ENCODE measurements at places on chromosomes 16 and 17. TPM values are rescaled to one million over a fixed set of nuclear protein-coding genes. Genes with fewer than 3 reads are reported as not detected.

- DNase-seq, result no peak
These were observed 8.7 kb downstream of the GRB2 start for GRCh38 chr17:75396796-75397195.

- DNase-seq, result no peak
These were observed 5.2 kb downstream of the EPN2 start for GRCh38 chr17:19242323-19242722.

DNA sequence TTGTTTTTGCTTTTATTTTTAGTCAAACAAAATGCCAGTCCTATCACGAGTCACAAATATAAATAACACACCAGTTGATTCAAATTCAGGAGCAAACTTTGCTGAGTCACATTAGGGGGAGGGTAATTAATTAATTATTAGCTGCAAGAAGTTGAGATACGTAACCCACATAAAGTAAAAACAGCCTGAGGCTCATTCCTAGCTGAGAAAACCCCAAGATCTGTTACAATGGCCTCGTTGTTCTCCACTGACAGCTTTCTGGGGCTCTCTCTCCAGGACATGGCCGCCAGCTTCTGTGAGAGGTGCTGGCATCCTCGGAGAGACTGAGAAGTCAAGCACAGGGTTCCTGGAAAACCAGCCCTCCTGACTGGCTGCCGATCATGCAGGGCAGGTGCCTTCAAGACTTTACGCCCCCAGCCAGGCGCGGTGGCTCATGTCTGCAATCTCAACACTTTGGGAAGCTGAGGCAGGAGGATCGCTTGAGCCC is 11.1 kb downstream of the RAB40B start:
- DNase-seq, result no peak

GRCh38 chr17:34566873-34567272 is 12.5 kb upstream of the TMEM132E start:
- DNase-seq, result no peak

DNA sequence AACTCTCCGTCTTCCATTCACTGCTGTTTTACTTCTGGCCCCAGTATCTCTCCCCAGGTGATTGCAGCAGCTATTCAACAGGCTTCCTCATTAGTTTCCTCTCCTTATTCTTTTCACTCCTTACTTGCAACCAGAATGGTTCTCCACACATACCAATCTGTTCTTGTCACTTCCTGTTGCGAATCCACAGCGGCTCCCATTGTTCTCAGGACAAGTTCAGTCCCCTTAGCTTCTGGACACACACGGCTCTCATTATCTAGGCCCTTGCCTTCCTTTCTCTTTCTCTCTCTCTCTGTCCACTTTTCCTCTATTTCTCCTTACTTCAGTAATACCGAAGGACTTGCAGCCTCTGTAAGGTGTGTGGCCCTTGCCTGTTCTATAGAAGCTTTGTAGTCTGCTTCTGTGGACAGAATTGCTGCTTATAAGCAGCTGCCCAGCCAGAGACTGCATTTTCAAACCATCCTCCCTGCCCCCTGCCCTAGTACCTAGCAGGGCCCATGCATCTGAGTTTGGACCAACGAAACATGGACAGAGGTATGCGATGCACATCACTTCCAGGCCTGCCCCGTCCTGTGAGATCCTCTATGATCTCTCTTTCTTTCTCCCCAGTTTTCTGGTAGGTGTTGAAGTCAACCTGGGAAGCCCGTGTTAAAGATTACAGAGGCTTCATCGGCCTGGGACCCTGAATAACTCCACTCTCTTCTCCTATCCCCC is 45.7 kb downstream of the VAT1L start:
- no peak for DNase-seq

- no peak for DNase-seq
These were observed 215.6 kb downstream of the GRIN2A start for GRCh38 chr16:9966569-9967157.

- no peak for DNase-seq
These were observed 65.4 kb upstream of the B4GALNT2 start for GRCh38 chr17:49067163-49067562.

DNA sequence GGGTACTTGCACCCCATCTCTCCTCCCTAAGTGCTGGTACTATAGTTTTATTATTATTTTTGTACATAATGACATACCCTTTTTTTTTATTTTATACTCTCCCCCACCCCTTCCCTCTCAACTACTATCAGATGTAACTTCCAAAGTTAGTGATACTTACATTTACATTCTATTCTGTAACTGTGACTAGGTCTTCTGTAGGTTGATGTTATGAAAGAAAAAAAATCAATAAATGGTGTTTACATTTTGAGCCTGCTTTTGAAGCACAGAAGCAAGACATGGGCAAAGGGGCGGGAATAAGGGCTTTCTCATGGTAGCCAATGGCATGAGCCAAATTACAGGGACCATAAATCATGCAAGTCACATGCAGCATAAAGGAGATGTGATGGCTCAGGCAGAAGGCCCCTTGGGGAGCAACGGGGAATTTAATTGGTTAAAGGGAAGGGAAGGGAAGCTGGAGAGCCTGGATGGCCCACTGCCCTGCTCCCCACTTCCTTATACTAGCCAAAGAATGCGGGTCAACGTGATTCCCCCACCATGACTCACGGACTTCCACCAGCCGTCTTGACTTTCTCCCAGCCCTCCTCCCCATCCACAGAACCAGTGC is 2.4 kb upstream of the ACSF2 start:
- no peak for DNase-seq

- no peak for DNase-seq
These were observed 16.4 kb upstream of the CD79B start for GRCh38 chr17:63948521-63948920.

GRCh38 chr17:1197379-1197778 is 17.6 kb upstream of the ABR start:
- DNase-seq, result no peak

DNA sequence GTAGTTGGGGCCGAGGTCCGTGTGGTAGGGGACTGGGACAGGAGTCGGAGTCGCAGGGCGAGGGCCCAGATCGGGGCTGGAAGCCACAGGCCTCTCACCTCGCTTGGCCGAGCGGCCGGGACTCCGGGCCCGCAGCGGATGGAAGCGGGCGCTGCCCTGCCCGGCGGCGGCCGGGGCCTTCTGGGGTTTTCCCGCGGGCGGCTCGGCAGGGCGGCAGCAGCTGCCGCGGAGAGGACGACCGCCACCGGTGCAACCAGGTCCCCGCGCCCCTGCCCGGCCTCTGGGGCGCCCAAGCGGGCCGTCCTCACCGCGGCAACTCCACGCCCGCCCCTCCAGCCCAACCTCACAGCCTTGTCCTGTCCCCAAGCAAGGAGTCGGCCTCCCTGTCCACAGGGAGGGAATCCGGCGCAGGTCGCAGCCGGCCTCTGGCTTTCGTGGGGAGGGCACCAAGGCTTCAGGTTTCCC is 15.6 kb upstream of the UTP6 start:
- no peak for DNase-seq

GRCh38 chr17:67217446-67217845 is 27.6 kb downstream of the HELZ start:
- no peak for DNase-seq

DNA sequence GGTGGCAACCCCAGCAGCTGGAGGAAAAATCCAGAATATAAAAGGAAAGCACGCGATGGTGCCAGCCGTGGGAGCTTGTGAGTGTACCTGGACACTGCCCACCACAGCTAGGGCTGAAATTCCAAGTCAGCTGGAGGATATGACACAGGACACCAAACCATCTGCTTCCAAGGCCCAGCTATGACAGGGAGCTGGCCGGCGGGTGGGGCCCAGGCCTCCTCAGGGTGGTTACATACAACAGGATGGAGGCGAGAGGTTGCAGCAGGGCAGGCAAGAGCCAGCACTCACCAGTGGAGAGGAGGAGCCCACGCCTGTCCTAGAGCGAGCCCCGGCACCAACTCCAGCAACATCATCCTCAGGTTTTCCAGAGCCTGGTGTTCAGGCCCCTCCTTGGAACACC is 163.2 kb upstream of the RPL38 start:
- no peak for DNase-seq

DNA sequence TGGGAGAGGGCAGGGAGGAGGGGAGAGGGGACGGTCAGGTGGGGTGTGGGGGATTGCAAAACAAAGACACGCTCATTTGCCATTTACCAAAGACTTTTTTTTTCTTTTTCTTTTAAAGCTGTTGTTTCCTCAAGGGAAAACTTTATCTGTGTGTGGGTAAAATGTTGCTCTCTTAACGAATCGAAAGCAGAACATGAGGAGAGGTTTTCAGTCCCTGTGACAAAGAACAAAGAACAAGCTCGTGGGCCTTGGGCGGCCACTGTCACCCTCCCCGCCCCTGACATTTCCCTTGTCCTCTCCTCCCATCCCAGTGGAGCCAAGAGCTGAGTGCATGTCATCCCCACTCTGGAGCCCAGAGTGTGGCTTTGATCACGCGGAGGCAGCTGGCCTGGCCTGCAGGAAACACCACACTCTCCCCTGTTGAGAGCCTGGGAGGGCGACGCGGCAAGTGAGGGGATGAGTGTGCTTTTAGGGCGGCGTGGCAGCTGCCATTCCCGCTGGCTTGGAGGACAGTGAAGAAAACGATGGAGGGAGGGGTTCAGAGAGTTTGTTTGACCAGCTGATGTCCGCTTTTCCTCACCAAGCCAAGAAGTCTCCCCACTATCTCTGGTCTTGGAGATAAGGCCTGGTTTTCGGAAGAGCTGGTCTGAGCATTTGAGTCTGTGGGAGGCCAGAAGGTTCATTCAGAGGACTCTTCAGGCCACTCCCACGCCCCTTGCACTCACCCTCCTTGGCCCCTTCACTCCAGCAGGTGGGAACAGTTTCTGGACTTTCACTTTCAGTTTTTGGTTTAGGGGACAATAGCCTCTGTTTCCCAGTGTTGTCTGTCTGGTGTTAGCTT is 11.4 kb downstream of the CCR7 start:
- DNase-seq, result peak; percentile 30

DNA sequence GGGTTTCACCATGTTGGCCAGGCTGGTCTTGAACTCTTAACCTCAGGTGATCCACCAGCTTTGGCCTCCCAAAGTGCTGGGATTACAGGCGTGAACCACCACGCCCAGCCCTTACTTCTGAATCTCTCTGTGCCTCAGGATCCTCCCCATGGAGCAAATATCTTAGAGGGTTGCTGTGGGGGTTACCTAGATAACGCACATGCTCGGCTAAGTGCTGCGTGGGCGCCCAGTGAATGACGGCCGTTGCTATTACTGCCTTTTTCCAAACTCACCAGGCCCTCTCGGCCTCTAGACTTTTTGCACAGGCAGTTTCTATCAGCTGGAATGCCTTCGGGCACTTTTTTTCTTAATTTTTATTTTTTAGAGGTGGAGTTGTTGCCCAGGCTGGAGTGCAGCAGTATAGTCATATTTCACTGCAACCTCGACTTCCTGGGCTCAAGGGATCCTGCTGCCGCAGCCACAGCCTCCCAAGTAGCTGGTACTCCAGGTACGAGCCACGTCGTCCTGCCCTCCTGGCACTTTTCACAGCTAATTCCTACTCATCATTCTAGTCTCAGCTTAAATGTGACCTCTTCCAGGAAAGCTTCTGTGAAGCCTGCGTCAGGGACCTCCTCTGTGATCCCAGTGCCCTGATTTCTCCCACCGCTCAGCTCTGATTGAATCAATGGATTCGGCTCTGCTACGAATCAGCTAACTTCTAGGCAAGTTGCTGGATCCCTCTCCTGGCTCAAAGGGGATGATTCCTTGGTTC is 8.6 kb downstream of the CCDC102A start:
- no peak for DNase-seq

DNA sequence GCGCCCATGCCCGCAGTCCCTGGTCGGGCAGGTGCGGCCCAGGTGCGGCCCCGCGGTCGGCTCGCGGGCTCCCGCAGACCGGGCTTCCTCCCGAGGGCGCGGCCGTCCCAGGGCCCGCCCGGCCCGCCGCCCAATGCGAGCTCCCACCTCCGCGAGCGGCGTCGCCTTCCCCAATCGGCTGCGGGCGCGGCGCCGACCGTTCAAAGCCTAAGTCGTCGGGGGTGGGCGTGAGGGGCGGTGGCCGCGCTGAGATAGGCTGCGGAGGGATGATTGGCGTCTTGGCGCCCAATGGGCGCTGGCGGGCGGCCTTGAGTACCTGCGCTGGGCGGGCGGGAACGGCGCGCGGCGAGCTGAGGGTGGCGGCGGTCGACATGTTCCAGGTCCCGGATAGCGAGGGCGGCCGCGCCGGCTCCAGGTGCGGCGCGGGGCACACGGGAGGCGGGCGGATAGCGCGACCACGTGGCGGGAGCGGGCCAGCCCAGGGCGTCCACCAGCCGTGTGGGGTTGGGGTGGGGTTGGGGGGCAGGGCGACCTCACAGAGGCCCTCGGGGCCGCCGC is at the start of gene JPT2:
TSS of gene JPT2 (plus strand) at position 338 of the 558 bp plus-strand sequence. CDS start at position 372, 34 bp downstream.
- DNase-seq, result peak; percentile 94

DNA sequence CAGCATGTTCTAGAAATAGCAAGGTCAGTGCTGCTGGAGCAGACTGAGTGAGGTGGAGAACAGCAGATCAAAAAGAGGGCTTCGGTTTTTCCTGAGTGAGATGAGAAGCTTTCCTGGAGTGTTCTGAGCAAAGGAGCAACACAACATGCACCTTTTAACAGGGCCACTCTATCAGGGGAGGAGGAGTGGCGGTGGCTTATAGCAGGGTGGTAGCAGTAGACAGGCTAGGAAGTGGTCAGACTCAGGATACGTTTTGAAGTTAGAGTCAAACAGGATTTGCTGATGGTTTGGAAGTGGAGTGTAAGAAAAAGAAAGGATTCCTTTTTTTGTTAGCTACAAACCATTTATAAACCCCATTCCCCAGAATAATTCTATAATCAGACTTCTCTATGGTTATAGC is 12.5 kb downstream of the POLG2 start:
- no peak for DNase-seq

GRCh38 chr17:15380446-15380845 is 39.0 kb upstream of the TEKT3 start:
- DNase-seq, result no peak

GRCh38 chr17:66673668-66674276 is 161.1 kb upstream of the CACNG5 start:
- no peak for DNase-seq

- no peak for DNase-seq
These were observed 73.1 kb upstream of the CES5A start for GRCh38 chr16:55948230-55948629.

DNA sequence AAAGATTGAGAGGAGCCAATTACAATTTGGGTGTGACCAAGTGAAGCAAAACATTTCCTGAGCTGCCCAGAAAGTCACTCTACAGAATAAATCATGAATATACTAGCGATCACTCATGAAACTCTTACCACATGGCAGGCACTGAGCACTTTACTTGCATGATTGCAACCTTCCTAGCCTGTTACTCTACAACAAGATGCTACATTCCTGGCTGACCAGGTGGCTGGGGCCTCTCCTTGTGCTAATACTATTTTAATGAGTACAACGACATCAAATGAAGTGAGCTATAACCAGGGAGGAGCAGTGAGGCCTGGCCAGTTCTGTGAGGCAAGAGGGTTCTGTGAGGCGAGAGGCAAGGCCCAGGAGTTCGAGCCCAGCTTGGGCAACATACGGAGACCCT is 75.2 kb downstream of the CPPED1 start:
- no peak for DNase-seq

GRCh38 chr16:11140098-11140375 is 116.0 kb downstream of the SOCS1 start:
- DNase-seq, result peak; percentile 62

GRCh38 chr16:19284207-19284606 is 1.3 kb upstream of the CLEC19A start:
- DNase-seq, result no peak

Gene KRTAP1-1
- not detected for total RNA-seq

Gene DNASE1L2
- total RNA-seq, result 0.34 TPM

Gene NSF
- 56.6 TPM for total RNA-seq

Gene HEATR3
- 12.5 TPM for total RNA-seq

Gene STAC2
- total RNA-seq, result not detected

Gene PRSS22
- 0.72 TPM for total RNA-seq

Gene CCL7
- not detected for total RNA-seq

Gene DNAH17
- 0.25 TPM for total RNA-seq

Gene RPH3AL
- 19.6 TPM for total RNA-seq

Gene KRTAP4-4
- not detected for total RNA-seq

Gene PPM1E
- total RNA-seq, result not detected

Gene ELP5
- total RNA-seq, result 49.1 TPM

Gene KRT39
- total RNA-seq, result not detected

Gene GRAPL
- 32.8 TPM for total RNA-seq

Data from naive thymus-derived CD4-positive, alpha-beta T cell (primary cell).